ENCODE measurements at places on chromosomes 12 and 14.

GRCh38 chr12:62683776-62684569 lies 217.3 kb downstream of the MON2 start:
- no peak for DNase-seq

- no peak for DNase-seq
These were observed 30.7 kb upstream of the HDAC7 start for GRCh38 chr12:47850153-47851084.

- DNase-seq: no peak
These were observed 171.7 kb downstream of the PHLDA1 start for GRCh38 chr12:75859868-75860267.

GRCh38 chr12:109952160-109952858 lies 43.9 kb downstream of the GIT2 start:
- no peak for DNase-seq

- DNase-seq: no peak
These were observed 13.8 kb downstream of the ASCL1 start for GRCh38 chr12:102971227-102971626.

- no peak for DNase-seq
These were observed 460.6 kb downstream of the TMTC2 start for GRCh38 chr12:83147341-83147740.

- DNase-seq: no peak
These were observed 23.9 kb upstream of the AICDA start for GRCh38 chr12:8636581-8636980.

- DNase-seq: no peak
These were observed 27.6 kb upstream of the ETV6 start for GRCh38 chr12:11621797-11622423.

- DNase-seq: no peak
These were observed 80.1 kb downstream of the C12orf42 start for GRCh38 chr12:103415681-103416080.

DNA sequence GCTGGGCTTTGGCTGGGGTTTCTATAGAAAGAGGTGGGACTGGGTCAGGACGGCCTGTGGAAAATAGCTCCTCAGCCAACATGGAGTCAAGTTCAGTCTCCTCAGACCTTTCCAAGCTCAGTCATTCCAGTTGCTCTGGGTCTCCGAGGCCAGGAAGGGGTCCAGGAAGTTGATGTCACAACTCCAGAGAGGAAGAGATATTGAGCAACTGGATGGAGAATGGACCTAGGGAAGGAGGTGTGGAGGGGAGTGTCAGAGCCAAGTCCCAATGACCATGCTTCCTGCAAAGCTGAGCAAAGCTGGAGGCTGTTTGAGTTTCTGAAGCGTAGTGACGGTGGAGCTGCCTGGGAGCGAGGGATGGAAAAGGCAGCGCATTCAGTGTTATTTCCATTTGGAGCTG lies 86.1 kb downstream of the SLC24A4 start:
- DNase-seq: no peak

- no peak for DNase-seq
These were observed 63.3 kb downstream of the RASSF3 start for GRCh38 chr12:64673490-64674169.

Measured in upper lobe of right lung (tissue), 1 donor.